IMR-90 (cell line): ENCODE measurements at places on chromosomes 12 and 14. TPM values are rescaled to one million over a fixed set of nuclear protein-coding genes. Genes with fewer than 3 reads are reported as not detected.

GRCh38 chr12:54350743-54351142 is 13.5 kb downstream of the GPR84 start:
- no peak for DNase-seq

DNA sequence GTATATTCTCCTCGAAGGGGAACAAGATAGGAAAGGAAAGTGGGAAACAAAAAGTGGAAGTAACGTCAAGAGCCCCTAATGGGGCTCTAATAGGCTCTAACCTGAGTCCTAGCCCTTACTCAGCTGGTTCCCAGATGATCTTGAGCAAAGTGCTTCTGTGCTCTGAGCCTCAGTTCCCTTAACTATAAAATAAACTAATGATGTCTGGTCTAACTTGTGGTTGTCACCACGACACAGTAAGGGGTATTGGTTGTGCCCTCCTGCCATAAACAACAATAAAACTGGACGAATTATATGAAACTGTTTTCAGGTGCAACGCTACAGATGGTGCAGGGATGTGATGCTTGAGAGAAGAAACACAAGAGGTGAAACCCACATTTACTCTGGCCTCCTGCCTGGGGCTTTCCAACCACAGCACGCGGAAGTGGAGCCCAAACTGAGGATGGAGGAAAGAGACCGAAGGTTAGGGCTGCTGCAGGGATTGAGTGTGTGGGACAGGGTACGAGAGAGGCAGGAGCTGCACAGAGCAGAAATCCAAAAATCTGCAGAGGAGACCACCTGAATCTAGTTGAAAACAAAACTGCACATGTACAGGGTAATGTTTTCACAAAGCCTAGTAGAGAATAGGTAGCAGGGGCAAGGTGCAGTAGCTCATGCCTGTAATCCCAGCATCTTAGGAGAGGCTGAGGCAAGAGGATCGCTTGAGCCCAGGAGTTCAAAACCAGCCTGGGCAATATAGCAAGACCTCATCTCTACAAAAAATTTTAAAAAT is 45.6 kb upstream of the BCL2L14 start:
- DNase-seq, result no peak

Gene KRT76
- polyA plus RNA-seq, result not detected in 2 replicates

Gene SYT1
- polyA plus RNA-seq, result 2.5 and 2.8 TPM in 2 replicates

DNA sequence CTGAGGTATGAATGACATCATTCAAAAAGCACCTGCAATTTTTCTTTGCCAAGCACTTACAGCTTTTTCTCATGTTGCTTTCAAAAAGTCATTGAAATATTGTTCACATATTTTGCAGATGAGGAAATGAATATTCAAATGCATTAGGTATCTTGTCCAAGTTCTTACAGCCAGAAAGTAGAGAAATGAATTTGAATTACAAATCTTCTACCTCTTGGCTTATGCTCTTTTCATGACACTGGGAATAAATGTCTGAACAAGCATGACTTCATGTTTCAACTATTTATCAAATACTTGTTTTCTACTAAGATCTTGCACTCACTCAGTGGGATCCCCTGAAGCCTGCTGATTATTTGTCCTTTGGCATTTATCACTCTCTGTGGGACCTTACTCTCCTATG is 267.2 kb upstream of the BTG1 start:
- peak; percentile 10 for DNase-seq
